Amniotic stem cell (primary cell): ENCODE measurements at places on chromosomes 1 and 21.
A peak's percentile ranks its signal among the peaks of the same experiment; 100 is the strongest.

- DNase-seq: no peak
These were observed 12.4 kb upstream of the UHMK1 start for GRCh38 chr1:162485236-162485635.

GRCh38 chr1:11751087-11751486 lies 10.9 kb upstream of the C1orf167 start:
- no peak for DNase-seq

DNA sequence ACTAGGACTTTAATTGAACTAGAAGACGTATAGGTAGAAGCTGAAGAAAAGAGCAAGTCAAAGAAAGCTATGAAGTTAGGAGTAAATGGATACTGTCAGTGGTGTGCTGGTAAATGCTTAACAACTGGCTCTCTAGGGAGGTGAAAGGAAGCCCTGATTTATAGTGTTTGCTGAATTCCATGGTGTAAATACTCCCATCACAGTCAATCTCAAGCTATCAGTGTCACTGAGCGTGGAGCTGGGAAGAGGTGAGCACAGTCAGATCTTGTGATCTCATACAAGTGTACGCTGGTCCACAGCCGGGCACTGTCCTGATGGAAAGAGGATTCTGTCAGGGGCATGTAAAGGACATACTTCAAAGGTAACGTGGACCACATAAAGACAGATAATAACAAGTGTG lies 28.3 kb downstream of the ELAPOR1 start:
- DNase-seq: no peak

GRCh38 chr1:189769448-189769847 lies 708.2 kb downstream of the BRINP3 start:
- DNase-seq: no peak

DNA sequence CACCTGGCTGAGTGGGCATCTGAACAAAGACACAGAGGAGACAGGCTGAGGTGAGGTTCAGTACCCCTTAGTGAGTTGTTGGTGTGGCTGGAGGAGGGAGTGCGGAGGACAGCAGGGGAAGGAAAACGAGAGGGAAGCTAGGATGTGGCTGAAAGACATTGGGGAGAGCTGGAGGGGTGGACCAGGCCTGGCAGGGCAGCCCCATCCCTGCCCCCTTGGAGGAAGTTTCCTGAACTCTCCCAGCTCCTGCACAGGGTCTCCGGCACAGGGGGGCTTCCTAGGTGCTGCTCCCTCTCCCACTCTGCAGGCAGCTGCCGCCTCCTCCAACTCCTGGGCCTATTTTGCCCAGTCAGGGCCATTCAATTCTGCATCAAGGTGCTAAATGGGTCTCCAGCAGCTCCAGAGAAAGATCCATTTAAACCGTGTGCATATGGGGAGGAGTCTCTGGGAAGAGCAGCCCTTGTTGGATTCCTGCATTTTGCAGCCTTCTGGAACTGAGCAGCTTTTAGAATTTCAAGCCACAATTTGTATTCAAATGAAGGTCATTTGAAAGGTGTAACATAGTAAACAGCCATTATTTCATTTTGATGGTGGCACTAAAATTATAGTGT lies 193.9 kb downstream of the CAMTA1 start:
- no peak for DNase-seq

DNA sequence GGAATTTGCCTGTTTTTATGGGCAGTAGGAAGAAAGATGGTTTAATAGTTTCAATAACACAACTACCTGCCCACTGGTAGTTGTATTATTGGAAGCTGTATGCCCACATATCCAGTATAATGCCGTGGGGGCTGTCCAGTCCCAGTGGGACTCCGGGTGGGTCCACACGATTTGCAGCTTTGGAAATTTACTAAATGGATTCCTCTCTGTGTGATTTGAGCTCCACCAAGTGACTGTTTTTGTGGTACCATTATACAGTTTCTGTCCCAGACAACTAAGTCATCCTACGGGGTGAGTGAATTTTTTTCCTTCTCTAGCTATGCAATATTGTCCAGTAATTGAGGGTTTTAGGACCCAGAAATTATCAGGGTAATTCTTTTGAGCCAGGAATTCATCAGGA lies 86.8 kb downstream of the PLA2G4A start:
- no peak for DNase-seq

GRCh38 chr1:48462716-48463302 lies 9.2 kb downstream of the SPATA6 start:
- no peak for DNase-seq

DNA sequence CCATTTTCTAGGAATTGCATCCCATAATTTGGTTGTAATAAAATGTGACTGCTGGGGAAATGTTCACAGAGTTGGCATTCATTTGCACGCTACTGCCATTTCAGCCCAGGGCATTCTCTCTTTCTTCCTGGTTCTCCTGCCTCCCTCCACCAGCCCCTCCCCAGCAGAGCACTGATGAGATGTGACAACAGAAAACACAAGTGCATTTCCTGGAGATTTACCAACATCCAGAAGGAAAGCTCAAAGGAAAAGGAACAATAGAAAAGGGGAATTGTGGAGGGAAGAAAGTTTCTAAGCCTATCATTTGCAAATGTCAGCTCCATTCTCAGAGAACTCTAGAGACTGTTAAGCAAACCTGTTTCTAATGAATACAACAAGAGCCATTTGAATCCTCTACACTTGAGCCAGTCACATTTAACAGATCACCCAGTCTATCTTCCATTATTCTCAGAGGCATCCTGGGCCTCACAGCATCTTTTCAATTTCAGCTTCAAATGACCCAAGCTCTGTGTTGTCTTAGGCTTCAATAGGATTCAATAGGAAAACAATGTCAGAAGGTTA lies 395.6 kb upstream of the PBX1 start:
- DNase-seq: no peak

- peak; percentile 48 for DNase-seq
These were observed 107.1 kb downstream of the NIBAN1 start for GRCh38 chr1:184866991-184867788.

- peak; percentile 14 for DNase-seq
These were observed 32.1 kb upstream of the KCNE1 start for GRCh38 chr21:34544032-34544496.

GRCh38 chr1:236552901-236553300 lies 29.1 kb downstream of the LGALS8 start:
- DNase-seq: no peak

- DNase-seq: no peak
These were observed 96.2 kb upstream of the IRF2BP2 start for GRCh38 chr1:234706199-234706598.

DNA sequence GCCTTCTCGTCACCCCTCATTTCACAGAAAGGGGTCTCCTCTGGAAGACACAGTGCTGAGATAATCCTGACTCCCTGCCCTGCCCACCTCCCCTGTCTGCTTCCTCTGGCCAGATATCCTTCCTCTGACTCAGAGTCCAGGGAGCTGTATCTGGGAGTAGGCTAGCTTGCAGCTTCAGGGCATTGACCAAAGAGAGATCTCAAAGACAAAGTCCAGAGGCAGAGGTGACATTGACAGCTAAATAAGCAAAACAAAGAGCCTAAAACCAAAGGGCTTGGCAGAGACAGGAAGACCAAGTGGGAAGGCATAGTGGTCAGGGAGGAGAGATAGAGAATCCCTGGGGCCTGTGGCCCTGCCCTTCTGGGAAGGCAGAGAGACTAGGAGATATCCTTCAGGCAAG lies 64.9 kb downstream of the TNR start:
- no peak for DNase-seq

DNA sequence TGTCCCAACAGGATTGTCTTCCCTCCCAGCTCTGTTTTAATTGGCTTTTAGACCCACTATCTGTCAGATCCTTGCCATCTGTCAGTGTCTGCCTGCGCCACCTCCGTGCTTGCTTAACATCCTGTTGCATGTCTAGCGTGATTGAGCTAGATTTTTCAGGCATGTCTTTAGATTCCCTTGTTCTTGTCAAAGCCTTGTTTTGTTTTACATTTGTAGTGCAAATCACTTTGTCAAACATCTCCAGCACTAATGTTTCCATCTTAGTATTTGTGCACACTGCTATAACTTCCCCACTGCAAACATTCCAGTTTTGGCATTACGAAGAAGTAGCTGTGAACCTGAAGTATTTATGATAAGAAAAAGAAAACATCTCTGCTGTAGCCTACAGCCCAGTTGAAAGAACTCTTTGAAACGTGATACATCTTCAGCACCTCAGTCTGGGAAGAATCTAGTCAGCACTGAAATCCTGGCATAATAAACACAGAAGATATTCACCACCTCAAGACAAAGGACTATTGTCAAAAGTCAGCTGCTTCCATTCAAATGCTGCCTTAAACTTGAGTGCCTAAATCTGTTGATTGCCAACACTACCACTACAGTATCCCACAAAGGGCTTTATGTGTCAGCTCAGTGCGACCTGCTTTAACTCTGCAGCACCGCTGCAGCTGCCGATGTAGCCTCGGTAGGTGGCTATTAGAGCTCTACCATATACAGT lies 105.0 kb downstream of the FNBP1L start:
- DNase-seq: no peak

DNA sequence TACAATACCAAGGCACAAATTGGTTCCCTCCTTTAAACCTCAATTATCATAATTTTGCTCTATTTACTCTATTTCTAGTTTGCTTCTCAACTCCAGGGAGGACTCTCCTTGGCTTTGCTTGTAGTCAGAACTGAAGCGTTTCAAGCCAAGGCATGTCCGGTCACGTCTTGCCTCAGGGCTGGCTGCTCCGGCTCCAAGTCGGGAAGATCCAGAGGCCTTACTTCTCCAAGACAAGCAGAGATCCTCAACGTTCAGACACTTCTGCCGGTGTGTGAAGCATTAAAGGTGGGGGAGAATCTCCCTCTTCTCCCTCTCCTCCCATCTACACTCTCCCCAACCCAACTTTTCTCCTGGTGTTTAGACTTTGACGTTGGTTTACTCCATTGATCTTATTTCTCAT lies 7.2 kb upstream of the HHAT start:
- no peak for DNase-seq

DNA sequence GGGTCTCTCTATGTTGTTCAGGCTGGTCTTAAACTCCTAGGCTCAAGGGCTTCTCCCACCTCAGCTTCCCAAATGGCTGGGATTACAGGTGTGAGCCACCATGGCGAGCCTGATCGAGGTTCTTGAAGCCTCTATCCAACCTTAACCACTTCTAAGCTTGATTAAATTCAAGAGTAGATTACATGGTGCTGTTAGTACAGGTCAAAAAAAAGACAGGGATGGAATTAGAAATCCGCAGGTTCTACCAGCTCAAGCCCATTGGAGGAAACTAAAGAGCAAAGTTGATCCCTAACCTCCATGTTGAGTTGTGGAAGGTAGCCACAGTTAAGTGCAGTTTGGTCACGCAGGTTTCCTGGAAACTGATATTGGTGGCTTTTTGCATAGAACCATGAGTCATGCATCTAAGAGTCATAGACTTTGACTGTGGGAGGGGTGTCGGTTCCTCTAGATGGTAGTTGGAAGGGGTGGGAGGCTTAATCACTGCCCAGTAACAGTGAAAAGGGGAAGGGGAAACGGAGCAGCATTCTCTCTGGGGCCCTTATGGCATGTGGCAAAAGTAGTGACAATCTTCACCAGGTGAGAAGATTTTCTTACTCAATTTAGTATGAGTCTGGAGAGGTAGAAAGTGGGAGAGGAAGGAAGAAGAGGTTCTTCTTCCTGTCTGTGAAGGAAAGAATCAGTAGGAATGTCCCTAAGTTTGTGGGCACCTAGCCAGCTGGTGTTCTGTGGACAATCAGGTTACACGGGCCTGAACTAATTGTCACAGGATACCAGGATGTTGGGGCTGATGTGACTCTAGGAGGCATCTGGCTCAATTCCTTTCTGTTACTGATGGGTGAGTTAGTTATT lies 7.0 kb downstream of the CD53 start:
- DNase-seq: no peak

DNA sequence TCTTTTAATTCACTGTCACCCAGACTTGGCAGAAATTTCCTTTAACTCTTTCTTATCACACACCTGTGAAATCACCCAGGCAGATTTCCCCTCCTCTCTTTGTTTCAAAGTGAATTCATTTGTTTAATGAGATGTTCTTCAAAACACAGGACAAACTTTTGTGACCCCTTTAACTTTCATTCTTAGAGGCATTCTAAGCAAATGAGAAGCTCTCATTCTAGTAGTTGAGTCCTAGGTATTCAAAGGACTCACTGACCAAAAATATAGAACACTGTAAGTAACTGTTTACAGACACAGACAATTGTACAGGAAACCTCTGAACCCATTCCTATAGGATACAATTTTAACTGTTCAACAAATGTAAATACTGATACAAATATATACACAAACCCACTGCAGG lies 16.9 kb downstream of the LRRC8C start:
- DNase-seq: no peak

DNA sequence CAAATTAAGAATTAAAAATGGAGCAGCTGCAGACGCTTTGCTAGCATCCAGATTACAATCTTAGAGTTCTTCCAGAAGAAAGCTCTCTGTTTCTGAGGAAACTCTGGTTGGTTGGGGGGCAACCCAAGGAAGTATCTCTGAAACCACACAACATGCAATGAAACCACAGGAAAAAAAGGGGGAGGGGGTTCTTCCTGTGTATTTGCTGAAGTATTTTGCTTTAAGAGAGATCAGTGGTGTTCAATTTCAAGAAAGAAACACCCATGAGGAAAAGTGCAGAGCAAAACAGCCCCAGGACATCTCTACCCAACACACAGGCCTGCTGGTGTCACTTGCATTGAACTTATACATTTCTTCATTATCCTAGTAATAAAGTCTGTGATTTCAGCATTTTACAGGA lies 19.7 kb upstream of the TIAM1 start:
- DNase-seq: no peak

- no peak for DNase-seq
These were observed 13.2 kb upstream of the MFN2 start for GRCh38 chr1:11967028-11967547.

- no peak for DNase-seq
These were observed 20.9 kb upstream of the CCSAP start for GRCh38 chr1:229363723-229364122.

GRCh38 chr1:12598974-12599373 lies 19.0 kb downstream of the DHRS3 start:
- DNase-seq: no peak

DNA sequence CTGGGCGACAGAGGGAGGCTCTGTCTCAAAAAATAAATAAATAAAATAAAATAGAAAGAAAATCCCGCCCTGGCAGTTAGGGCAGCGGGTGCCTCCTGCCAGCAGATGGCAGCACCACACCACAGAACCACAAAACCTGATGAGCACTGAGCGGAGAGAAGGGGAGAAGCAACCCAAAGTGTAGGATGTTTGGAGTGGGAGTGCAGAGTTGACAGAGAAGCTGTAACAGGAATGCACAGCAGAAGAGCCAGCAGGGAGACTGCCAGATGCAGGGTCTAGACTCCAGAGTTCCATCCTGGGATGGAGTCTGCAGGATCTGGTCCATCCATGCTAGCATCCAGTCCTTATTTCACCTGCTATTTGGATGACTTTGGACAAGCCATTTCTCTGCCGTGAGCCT lies 29.7 kb upstream of the KIRREL1 start:
- DNase-seq: peak; percentile 21

GRCh38 chr1:169108223-169108622 lies 1.7 kb downstream of the ATP1B1 start:
- no peak for DNase-seq

DNA sequence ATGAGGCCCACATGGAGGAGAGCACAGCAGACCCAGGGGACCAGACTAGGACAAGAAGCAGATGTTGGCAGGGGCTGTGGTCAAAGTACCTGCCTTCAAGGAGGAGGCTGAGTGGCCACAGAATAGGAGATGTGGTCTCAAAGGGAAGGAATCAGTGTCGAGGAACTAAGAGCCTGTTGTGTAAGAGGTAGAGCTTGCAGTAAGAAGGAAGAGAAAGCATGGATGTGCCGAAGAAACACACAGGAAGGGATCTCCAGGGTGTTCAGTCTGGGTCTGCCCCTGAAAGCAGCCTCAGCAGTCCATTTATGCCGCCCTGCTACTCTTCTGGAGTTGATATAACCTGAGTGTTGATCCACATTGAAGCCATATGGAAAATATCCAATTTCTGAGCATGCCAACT lies 83.9 kb downstream of the NID1 start:
- DNase-seq: no peak

GRCh38 chr1:214824763-214825162 lies 221.8 kb downstream of the CENPF start:
- DNase-seq: no peak
